ENCODE measurements at places on chromosomes 3 and 15.

- no peak for DNase-seq
Observed at GRCh38 chr3:167936019-167936418, 159.7 kb downstream of the GOLIM4 start.

DNA sequence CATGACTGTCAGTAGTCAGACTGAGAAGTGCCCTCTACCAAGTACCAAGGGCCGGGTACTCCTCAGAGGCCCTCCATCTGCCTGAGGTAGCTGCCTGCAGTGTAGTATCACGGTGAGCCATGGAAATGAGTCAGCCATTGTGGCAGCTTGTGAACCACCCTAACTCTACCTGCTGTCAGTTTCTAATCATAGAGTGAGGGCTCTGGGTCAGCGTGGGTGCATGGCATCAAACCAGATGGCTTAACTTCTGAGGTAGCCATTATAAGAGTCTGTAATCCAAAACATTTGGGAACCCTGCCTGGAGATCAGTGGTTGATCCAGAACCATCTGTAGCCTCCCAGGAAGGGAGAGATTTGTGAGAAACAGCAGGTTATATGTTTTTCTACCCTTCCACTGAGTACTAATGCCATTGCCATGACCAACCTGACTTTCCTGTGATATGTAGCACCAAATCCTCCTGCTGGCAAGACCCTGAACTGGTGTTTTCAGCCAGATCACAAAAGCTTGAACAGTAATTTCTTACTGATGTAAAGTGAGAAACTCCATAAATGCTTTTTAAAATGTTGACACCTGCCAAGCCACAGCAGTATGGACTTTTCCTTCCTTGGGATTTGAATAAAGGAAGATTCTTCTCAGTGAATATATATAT lies 38.9 kb downstream of the ABHD2 start:
- DNase-seq: no peak

DNA sequence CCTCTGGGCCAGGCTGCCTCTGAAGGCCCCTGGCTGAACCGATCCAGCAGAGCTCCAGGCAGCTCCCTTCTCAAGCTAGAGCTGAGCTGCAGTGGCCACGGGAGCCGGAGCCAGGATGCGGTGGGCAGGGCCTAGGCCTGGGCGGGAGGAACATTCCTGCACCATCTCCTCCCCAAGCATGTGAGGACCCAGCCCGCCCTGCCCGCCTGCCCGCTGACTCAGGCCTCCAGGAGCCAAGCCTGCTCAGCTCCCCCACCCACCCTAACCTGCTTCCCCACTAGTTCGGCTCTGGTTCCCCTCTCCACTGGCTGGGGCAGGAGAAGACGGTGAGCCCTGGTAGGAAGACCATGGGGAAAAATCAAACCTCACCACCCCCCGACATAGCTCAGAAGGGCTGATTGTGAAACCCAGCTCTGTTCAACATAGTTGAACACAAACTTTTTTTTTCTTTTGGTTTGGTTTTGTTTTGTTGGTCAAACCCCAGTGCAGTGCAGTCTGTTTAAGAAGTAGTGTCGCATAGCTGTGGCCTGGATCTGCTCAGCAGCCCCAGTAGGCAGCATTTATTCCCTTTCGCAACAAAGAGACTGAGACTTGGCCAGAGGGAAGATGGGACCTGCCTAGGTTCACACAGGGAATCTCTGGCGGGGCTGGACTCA lies 13.5 kb downstream of the SNX33 start:
- peak; percentile 95 for DNase-seq

- no peak for DNase-seq
Observed at GRCh38 chr15:84946772-84947489, 34.7 kb upstream of the PDE8A start.

DNA sequence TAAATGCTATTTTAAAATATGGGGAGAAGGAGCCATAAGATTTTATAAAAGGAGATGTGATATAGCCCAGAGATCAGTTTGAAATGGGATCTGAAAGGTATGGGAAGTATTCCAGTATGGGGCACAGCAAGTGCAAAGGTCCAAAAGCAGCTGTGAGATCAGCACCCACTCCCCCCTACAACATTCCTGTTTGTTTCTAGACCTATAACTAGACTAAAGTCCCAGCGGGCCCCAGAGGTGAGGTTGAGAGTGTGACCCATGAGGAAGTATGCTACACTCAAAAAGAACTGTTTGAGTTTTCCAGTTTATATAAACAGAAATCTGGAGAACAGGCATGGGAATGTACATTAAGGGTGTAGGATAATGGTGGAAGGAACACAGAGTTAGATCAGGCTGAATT lies 152.5 kb downstream of the TBC1D5 start:
- no peak for DNase-seq

GRCh38 chr15:87614704-87615103 lies 641.8 kb downstream of the NTRK3 start:
- DNase-seq: no peak

- DNase-seq: no peak
Observed at GRCh38 chr3:122001892-122002291, 20.2 kb downstream of the ILDR1 start.

Data from fibroblast of skin of abdomen (primary cell).